CD4-positive, alpha-beta memory T cell (primary cell): ENCODE measurements at places on chromosomes 13 and 19.

DNA sequence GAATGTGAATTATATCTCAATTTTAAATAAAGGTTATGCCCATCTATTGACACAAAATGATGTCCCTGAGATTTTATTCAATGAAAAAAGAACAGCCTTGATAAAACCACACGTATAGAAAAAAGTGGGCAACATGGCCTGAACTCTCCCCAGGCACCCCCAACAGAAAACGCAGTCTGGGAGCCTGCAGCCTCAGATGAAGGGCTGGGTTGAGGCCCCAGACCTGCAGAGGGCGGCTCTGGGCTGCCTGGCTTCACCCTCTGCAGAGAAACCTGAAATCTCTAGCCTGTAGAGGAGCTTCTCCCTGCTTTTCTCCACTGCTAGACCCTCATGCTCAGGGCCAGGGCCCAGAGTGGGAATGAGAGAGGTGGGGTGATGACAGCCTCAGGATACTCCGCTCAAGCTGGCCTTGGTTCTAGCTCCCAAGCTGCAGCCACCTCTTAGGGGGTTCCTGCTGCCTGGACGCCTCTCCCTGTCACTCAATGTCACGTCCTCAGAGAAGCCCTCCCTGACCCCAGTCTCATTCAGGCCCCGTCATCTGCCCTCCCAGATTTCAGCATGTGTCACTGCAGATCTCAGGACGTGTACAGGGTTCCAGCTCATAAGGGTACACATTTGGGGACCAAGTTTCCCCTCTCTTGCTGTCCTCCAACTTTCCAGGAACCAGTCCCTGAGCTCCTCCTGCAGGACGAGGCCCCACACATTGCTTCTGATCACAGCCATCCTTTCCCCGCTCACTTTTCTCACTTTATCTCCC lies 1.8 kb downstream of the MBD3 start:
- peak; percentile 22 for DNase-seq

DNA sequence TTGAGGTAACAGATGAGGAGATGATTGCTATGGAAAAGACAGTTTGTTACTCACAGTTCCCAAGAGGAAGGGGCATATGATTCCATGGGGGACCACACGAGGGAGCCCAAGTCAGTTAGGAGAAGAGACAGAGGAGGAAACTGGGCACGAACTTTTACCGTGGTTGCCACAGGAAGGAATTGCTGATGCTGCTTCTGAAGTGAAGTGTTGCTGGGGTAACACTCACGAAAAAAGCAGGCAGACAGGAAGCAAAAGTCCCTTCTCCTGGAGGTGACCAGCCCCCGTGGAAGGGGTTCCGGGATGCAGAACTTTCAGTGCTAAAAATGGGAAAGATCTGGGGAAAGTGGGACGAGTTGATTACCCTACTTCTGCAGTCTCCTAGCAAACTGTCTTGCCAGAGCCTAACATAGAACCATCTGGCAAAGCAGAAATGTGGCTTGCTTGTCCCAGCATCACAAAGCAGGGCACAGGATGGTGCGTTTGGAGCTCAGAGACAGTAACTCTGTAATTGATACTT lies 35.4 kb upstream of the MAP3K10 start:
- no peak for DNase-seq

DNA sequence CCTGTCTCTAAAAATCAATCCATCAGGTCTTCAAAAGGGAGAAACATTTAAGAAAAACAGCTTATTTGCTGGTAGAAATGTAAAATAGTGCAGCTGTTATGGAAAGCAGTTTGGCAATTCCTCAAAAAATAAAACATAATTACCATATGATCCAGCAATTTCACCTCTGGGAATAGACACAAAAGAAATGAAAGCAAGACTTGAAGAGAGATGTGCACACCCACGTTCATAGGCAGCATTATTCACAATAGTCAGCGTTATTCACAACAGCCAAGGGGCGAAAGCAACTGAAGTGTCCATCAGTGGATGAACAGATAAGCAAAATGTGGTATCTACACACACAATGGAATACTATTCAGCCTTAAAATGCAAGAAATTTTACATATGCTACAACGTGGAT lies 45.1 kb upstream of the DOCK9 start:
- no peak for DNase-seq

GRCh38 chr19:35212241-35212640 lies 16.3 kb downstream of the FAM187B start:
- no peak for DNase-seq

DNA sequence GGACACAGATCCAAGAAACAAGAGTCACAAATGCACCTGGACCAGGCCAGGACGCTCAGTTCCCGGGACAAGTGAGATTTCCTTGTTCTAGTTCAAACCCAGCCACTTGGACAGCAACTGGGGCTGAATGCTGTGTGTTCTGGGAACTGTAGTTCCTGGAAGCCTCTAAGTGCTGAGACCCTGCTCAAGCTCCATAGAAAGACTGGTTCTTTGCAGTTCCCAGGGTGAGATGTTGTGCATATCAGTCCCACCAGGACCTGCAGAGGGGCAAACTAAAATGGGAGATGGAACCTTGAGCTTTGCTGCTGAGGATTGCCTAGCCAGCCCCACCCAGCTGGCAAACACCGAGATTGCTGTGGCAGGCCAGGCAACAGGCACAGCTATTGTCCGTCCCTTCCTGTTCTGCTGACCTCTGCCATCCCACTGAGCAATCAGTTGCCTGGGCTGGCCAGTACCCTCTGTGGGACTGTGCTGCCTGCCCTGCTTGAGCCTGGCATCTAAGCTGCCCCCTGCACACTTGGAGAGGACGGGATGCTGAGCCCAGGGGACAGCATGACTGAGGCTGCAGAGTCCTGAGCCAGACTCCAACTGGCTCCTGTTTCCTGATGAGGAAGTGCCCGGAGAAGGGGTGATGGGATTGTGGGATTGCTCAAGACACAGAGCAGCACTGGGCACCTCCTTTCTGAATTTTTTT lies 1.4 kb upstream of the GIPC1 start:
- peak; percentile 13 for DNase-seq

- no peak for DNase-seq
Observed at GRCh38 chr19:37572203-37572602, 22.4 kb downstream of the ZNF571 start.

DNA sequence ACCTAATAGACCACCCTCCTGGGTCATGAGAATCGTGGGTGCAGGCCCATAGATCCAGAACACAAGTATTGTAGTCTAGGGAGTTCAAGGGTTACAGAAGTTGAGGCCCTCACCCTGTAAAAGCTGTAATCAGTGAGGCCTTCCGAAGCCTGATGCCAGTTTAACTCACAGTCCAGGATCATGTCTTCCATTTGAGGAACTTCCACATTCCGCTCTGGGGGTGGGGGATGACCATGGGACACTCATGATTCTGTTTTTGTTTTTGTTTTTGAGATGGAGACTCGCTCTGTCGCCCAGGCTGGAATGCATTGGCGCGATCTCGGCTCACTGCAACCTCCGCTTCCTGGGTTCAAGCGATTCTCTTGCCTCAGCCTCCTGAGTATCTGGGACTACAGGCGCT lies 1.7 kb upstream of the RASIP1 start:
- DNase-seq = no peak

GRCh38 chr19:42022616-42023015 lies 28.6 kb upstream of the ATP1A3 start:
- DNase-seq = no peak

- DNase-seq = no peak
Observed at GRCh38 chr19:34480971-34481841, at the start of gene WTIP. Gene WTIP, plus strand, starts transcription at chr19:34481758. Its CDS starts 217 bp downstream, at chr19:34481975.

DNA sequence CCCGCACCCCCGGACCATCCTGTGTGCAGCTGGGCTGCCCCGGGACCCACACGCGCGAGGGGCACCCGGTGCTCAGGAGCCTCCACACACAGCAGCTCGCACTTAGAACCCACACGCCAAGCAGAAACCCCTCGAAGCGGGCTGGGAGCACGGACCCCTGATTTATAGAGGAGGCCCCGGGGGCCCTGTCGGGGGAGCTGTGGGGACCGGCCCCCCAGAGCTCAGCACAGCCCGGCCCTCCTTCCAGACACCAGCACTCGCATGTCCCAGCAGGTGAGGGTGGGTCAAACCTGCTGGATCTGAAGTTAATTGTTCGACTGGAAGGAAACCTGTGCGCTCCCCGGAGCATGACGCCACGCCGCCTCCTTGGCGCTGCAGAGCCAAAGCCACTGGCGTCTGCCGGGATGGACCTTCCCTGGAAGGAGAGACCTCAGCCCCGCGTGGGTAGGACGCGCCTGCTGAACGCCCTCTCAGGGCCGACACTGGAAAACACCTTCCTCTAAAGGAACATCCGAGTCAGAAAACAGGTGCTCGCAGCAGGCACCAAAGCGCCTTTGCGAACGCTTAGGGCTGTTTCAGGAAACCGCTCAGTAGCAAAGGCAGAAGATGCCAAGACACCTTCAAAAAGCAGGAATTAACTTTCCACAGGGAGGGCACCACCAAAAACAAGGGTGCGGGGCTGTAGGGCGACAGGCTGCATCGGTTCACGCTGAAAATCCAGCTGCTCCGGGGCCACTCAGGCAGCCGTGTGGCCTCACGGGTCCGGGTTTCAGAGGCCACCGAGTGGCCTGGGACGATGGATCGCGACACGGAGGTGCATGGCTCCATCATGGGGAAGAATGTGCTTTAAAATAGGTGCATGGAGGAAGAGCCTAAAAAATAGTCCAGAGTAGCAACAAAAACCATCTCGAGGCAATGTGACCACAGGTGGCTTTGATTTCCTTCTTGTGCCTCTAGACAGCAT lies 37.8 kb upstream of the GRTP1 start:
- DNase-seq = no peak

GRCh38 chr13:78084401-78084800 lies 165.8 kb upstream of the EDNRB start:
- no peak for DNase-seq

GRCh38 chr13:28705461-28706083 lies 13.2 kb downstream of the SLC46A3 start:
- DNase-seq = no peak

- no peak for DNase-seq
Observed at GRCh38 chr13:96851856-96852445, 142.3 kb downstream of the OXGR1 start.

GRCh38 chr19:10289167-10289835 lies 451 bp upstream of the ICAM5 start:
- peak; percentile 81 for DNase-seq

DNA sequence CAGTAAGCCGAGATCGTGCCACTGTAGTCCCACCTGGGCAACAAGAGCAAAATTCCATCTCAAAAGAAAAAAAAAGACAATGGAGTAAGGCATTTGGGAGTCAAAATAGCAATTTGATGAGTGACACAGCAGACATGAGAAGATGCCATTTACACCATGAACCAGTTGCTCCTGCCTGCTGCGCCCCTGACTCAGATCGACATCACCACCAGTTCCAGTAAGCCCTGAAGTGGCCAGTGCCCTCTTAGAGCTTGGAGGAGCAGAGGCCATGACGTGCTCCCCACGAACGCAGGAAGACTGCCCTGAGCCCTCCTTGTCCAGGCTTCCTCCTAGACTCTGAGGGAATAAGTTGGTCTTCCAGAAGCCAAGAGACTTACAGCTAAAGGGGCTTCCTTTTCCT lies 339.2 kb downstream of the MYO16 start:
- no peak for DNase-seq

DNA sequence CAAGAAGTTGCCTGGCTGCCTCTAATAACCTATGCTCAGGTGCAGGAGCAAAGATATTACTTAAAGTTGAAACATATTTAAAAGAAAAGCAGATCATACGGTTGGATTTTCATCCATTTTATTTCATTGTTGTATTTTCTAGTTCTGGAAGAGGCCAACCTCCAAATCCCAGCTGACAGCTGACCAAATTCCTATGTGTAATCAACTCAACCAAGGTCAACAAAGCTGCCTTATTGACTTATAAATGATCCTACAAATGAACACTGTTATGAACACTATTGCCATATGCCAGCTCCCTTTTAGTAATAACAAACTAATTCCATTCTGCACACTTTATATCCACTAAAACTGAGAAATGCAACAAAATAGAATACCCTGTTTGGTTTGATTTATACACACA lies 1537.4 kb downstream of the SLITRK1 start:
- DNase-seq = no peak

DNA sequence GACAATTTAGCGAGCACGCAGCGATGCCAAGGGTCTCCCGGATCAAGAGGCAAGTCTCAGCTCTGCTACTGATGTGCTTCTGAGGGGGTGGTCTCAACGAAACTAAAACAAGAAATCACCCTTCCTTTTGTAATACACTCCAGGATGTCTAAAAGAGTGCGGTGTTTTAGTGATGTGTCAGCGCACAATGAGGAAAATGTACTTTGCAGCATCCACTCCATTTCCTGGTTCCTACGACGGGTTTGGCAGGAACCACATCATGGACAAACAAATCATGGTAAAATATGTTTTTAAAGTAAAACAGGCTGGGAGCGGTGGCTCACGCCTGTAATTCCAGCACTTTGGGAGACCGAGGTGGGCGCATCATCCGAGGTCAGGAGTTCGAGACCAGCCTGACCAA lies 154.0 kb upstream of the TSC22D1 start:
- no peak for DNase-seq

DNA sequence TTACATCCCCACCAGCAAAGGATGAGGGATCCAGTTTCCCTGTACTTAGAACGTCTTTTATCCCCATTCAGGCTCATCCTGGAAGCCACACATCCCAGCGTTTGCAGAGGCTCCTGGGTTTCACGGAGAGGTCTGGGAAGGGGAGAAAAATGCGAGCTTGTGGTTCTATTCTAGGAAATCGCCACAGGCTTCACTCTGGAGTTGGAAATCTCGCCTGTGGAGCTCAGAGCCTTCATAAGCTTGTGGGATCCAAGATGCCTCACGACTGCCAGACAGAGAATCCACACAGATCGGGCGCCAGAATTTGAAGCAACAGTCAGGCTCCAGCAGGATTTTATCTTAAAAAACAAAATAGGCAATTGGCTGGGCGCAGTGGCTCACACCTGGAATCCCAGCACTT lies 157.9 kb downstream of the PTPRS start:
- DNase-seq = no peak

- DNase-seq = peak; percentile 12
Observed at GRCh38 chr19:45117167-45117594, 24.2 kb downstream of the PPP1R37 start.

DNA sequence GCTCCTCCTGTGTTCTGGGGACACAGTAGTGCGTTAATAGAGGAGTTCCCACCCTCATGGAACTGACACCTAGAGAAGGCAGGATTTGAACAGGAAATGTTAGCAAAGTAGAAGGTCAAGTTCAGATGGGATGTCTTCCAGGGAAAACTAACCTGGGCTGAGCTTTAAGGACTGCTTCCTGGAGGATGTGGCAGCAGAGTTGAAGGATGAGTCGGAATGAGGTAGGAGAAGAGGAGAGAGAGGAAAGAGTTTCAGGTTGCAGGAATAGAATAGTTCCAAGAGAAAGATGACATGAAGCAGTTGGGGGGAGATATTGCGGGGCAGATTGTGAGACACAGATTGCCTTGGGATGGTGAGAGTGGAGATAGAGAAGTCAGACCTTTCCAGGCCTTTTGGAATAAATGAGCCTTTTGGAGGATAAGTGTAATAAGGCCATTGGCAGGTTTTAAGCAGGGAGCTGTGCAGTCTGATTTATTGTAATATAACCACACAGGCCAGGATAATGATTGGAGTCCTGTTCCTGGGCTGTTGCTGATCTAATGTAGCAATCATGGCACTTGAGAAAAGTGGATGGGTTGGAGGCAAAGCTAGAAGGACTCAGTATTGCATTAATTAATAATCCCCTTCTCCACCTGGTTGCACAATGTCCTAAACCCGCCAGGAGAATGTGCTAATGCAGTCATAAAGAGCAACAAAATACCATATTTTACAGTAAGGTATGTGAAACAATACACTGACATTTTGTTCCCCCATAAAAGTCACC lies 205.4 kb downstream of the SHISA2 start:
- no peak for DNase-seq

- DNase-seq = peak; percentile 77
Observed at GRCh38 chr19:13588957-13589833, 82.9 kb upstream of the CACNA1A start.

GRCh38 chr19:14530506-14530905 lies 1.1 kb downstream of the TECR start:
- DNase-seq = no peak
